IPS DF 19.7 (cell line): ENCODE measurements at places on chromosomes 13 and 19.

DNA sequence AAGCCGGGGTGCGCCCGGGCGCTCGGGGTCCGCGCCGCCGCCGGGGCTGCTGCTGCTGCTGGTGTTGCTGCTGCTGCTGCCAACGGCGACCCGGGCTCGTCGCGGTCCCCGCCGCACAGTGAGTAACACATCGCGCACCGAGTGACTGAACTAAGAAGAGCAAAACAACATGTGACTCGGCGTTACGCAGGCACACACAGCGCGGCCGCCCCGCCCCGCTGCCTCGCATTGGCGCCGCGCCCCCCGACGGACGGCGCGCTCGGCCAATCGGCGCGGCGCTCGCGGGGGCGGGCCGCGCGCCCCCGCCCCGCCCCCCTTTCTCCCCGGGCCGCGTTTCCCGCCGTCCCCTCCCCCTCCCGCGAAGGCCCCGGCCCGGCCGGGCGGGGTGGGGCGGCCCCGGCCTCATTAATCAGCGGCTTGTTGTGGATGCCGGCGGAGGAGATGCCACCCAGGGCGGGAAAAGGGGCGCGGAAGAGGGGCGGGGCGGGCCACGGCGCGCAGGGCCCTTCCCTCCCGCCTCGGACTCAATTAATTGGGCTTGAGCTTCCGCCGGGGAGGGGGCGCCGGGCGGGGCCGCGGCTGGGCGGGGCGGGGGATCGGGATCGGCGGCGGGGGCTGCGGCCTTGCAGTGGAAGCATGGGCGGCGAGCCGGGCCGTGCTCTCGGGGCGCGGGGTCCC lies at the start of gene IRS2:
TSS of gene IRS2 (minus strand) at position 127 of the 678 bp plus-strand sequence. CDS start 530 bp downstream, outside the sequence.
- DNase-seq: no peak

GRCh38 chr13:67554746-67555452 lies 324.8 kb upstream of the PCDH9 start:
- DNase-seq: no peak

- no peak for DNase-seq
Measured at GRCh38 chr19:7811989-7812388, 18.0 kb upstream of the EVI5L start.

DNA sequence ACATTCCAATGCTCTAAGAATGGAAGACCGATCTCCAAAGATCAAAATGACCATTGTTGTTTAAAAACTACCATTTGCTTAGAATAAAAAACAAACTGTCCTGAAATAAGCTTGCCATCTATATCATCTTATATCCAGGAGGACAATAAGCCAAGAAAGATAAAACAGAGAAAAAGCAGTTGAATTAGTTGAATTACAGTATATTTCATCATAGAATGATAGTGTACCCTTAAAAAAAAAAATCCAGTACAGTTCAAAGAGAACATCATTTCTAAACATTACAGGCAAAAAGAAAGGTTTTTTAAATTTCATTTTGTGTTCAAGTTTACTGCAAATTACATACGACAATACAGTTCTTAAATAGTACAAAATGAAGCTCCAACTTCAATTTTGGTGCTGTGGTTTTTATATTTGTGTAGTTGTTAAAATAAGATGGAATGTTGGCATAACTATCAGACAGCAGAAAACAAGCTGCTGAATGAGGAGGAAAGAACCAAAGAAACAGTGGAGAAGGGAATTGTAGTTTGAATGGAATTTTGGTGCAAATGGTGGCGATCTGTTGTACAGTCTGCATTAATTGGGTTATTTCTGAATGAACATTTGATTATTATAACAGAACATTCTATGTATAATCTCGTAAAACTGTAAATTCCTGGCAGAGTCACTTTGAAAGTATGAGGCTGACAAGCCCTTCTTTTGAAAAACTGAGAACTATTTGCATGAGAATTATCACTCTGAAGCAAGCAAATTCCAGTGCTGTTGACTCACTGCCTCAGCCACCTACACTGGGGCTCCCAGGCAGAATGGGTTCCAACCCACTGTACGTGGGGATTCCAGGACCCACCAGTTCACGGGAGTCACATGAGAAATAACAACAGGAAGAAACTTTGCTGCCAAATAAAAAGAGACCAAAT lies 37.7 kb downstream of the LHFPL6 start:
- DNase-seq: peak; percentile 42

- no peak for DNase-seq
Measured at GRCh38 chr19:4606921-4607678, 32.2 kb upstream of the TNFAIP8L1 start.

- no peak for DNase-seq
Measured at GRCh38 chr13:65836066-65836465, 1394.1 kb downstream of the PCDH9 start.

DNA sequence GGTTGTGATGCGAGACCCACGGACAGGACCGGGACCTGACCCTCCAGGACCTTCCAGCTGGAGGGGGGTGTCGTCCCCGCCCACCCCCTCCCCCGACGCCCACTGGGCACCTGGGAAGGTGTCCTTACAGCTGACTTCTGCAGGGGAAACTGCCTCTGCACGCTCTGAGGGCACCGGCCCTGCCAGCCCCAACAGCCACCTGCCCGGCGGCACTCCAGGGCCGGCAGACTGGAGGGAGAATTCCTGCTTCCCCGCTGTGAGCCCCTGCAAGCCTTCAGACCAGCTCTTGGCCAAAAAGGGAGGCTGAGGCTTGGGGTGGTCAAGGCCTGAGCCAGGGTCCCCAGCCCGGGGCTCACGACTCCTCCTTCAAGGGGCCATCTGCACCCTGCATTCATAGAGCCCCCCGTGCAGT lies 1.2 kb downstream of the CNN2 start:
- DNase-seq: no peak

GRCh38 chr13:25928941-25929505 lies 122.8 kb downstream of the SHISA2 start:
- DNase-seq: no peak

- no peak for DNase-seq
Measured at GRCh38 chr13:34308725-34309124, 490.8 kb downstream of the RFC3 start.

- DNase-seq: no peak
Measured at GRCh38 chr13:108911807-108912206, 282.4 kb downstream of the MYO16 start.

- no peak for DNase-seq
Measured at GRCh38 chr19:4781801-4782200, 9.7 kb upstream of the FEM1A start.

GRCh38 chr13:19952850-19953249 lies 5.7 kb upstream of the ZMYM2 start:
- no peak for DNase-seq
